ENCODE measurements at places on chromosomes 5 and 9.

GRCh38 chr5:131756942-131757341 lies 39.9 kb downstream of the FNIP1 start:
- DNase-seq: no peak

GRCh38 chr9:107059220-107059619 lies 196.3 kb downstream of the ZNF462 start:
- DNase-seq: no peak

DNA sequence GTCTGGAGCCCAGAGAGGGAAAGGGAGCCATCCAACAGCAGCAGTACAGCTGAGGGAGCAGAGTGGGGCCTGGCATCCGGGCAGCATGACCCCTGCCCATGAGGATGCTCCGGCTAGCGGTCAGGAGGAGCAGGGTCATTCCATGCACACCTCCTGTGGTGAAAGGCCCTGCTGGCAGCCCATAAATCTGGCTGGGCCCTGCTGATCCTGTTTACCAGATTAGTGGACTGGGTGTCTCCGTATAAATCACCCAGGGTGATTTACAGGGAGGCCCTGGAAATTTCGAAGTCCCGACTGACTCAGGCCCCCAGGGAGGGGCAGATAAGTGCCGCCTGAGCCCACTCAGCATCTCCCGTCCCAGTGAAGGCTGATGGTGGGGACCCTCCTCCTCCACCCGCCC lies 117.6 kb upstream of the HAND1 start:
- DNase-seq: no peak

GRCh38 chr5:68562308-68562707 lies 346.8 kb downstream of the PIK3R1 start:
- no peak for DNase-seq

DNA sequence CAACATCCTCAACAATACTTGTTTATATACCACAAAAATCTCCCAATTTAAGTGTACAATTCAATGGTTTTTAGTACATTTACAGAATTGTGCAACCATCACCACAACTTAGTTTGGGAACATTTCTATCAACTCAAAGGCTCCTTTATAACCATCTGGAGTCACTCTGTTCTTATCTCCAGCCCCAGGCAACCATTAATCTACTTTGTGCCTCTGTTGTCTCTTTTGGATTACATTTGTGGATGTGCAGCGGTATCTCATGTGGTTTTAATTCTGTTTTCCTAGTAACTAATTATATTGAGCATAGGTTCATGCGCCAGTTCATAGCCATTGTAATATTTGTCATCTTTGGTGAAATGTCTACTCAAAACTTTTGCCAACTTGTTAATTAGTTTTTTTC lies 14.4 kb downstream of the ADAMTS19 start:
- no peak for DNase-seq

DNA sequence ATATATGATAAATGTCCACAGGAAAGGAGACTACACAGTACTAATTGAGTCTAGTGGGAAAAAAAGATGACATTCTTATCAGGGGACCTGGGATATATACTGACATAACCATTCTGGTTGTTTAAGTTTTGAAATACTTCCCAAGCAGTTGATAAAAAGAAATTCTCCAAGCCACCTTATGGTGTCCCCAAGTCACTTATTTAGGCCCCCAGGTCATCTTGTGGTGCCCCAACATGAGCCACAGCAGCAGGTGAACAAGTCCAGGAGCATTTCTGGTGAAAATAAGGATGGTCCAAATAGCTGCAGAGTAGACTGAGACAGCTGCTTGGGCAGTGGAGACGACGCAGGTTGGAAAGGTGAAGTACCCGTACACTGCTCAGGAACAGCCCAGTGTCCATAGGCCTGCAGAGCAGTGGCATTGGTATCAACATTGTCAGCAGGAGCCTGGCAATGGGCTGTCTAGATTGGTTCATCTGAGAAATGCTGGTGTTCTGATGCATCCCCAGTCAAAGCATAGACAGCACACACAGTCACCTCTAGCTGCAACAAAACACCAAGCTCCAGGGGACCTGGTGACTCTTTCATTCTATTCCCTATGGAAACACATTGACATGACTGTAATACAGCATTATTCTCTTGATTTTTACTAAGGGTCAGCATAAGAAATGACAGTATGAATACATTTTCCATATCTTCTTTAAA lies 430.6 kb downstream of the NR2F1-AS1 start:
- no peak for DNase-seq

DNA sequence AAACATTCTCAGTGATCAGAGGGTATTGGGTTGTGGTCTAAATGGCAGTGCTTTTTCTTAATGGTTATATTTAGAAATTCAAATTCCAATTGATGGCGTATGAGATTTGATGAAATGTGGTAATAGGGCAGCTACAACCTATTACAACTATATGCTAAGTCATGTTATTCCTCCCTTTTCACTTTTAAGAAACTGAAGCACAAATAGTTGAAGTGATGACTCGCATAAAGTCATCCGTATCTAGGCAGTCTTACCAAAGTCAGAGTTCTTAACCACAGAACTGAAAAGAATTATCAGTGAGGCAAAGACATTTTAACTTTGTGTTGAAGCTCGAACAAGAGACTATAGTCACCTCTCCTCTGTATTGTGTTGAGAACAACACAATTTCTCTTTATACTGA lies 28.2 kb downstream of the C9orf152 start:
- no peak for DNase-seq

- no peak for DNase-seq
These were observed 57.5 kb upstream of the NCS1 start for GRCh38 chr9:130114741-130115140.

DNA sequence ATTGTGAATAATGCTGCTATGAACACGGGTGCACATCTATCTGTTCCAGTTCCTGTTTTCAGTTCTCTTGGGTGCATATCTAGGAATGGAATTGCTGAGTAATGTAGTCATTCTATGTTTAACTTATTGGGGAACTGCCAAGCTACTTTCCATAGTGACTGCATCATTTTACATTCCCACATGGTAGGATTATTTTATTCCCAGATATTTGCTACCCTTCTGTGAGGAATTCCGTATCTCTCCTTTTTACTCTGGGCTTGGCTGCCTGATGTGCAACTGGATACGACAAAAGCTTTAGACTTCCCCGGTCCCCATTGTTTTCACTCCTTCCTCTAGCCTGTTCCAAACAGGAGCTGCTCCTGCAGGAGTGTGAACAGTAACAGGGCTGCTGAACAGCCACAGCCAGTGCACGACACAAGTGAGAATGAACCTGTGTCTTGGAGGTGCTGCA lies 7.2 kb downstream of the TAS2R1 start:
- no peak for DNase-seq

- DNase-seq: no peak
These were observed 256.8 kb upstream of the RPS23 start for GRCh38 chr5:82534986-82535385.

GRCh38 chr5:178210073-178210535 lies 5.8 kb downstream of the HNRNPAB start:
- DNase-seq: no peak

DNA sequence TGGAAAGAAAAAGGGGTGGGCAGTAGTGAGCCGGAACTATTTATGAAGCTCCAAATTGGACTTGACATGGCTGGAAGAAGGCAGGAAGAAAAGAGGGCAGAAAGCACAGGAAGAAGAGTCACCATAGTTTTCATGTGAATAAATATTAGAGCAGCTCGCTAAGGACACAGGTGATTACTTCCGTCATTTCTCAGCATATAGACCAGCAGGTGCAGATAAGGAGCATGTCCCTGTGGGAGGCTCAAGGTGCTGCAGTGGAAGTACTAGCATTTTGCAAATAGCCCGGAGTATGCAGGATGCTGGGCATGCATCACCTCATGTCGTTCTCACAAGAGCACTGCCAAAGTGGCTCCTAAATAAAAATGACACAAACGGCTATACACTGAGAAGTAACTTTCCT lies 71.3 kb upstream of the HTR4 start:
- no peak for DNase-seq

GRCh38 chr5:10542055-10542550 lies 21.8 kb upstream of the ANKRD33B start:
- no peak for DNase-seq

GRCh38 chr5:138095100-138095907 lies 11.5 kb downstream of the WNT8A start:
- no peak for DNase-seq

- DNase-seq: no peak
These were observed 13.5 kb downstream of the PCDH1 start for GRCh38 chr5:141864371-141865370.

GRCh38 chr9:93173365-93174051 lies 10.4 kb upstream of the WNK2 start:
- no peak for DNase-seq

- no peak for DNase-seq
These were observed 127.1 kb downstream of the GOLPH3 start for GRCh38 chr5:32047056-32047455.

DNA sequence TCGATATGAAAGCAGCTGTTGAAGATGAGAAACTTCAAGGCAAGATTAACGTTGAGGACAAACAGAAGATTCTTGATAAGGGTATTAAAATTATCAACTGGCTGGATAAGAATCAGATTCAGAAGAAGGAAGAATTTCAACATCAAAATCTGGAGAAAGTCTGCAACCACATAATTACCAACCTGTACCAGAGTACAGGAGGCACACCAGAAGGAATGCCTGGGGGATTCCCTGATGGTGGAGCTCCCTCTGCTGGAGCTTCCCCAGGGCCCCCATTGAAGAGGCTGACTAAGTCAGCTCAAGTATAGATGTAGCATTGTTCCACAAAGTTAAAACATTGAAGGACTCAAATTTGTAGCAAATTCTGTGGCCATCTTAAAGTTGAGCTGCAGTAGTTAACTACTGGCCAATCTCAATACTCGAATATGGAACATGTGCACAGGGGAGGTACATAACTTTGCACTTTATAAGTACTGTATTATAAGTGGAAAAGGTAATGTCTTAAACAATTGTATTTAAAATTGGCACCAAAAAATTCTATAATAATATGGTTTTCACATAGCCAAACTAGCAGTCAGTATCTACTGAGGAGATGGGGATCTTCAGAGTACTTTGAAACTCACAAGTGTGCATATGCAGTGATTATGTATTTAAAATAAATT lies 237.5 kb downstream of the CHSY3 start:
- peak; percentile 8 for DNase-seq

DNA sequence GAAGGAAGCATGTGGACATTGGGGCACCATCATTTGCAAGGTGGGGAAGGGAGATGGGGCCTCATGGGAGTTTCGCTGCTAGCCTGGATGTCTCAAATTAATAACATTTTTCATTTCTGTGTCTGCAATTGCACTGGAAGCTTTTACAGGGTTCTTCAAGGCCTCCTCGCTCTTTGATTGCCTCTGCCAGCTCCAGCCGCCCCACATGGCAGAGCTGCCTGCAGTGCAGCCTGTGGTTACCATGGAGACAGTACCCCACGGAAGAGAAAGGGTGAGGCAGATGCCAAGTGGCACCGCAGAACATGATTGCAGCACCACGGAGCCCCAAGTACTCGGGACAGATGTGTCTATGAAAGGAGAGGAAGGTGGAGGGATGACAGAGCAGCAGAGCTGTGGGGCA lies 25.4 kb downstream of the CTNND2 start:
- DNase-seq: no peak

DNA sequence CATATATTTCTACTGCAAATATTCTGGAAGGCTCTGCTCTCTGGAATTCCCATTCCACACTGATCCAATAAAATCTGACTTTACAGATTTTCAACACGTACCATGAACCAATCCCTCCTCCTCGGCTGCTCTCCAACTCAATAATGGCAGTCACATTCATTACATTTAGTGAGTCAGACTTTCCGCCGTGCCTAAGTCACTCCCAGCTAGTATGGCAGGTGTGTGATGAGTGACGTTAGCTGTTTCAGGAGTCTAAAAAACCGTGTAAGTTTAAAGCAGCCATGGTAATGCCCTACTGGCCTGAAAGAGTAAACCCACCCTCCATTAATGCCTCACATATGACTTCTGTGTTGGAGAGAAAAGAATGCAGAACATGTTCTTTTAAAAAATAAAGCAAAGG lies 3.3 kb downstream of the FBN2 start:
- DNase-seq: no peak

- no peak for DNase-seq
These were observed 503.2 kb downstream of the GADD45G start for GRCh38 chr9:90107726-90108655.

DNA sequence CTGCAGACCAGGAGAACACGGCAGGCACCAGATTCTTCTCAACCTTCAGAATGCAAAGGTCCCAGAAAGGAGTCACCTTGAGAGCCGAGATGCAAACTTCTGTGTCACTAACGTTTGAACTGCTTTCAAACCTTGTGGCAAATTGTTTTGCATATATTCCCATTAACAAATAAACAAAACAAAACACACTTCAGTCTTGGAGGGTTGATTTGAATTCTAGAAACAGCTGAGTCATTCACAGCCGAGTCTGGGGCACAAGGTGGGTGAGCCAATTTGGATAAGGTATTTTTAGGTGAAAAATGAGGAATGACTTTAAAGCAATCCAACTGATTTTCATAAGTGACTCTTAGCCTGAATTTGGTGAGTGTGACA lies 38.8 kb upstream of the ANKRD33B start:
- DNase-seq: no peak

GRCh38 chr9:130089141-130089540 lies 35.4 kb downstream of the GPR107 start:
- DNase-seq: no peak

- DNase-seq: no peak
These were observed at the start of gene TNC for GRCh38 chr9:115117999-115118878. TSS of gene TNC (minus strand) at chr9:115118157. CDS start at chr9:115091018, 27,139 bp downstream.

DNA sequence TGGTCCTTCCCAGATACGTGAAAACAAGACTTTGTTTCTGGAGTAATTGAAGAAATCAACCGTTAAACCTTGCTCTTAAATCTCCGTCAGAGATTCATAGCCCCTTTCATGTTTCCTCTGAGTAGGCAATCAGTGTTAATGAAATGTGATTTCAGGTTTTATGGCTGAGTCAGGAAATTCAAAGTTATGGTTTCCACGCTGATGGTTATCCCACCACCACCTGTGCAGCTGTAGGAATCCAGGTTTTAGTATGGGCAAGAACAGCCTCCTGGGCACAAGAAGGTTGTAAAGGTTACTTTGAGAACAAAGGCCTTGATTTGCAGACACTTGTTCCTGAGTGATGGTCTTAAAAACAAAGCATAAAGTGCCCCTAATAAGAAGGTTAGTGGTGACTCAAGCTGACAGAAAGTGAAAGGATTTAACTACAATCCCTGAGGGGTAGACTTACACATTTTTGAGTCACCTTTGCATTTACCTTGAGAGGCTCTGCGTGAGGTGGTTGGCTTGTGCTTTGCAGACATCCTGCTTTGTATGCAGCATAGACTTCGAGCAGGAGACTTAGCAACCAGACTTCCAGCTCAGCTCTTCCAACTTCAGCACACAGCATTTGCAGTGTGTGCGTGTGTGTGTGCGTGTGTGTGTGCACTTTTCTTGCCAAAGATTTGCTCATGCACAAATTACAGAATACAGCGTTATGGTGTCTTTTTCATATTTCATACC lies 159.6 kb downstream of the TLE4 start:
- peak; percentile 35 for DNase-seq

GRCh38 chr9:128143525-128144238 lies 5.6 kb upstream of the LCN2 start:
- DNase-seq: no peak
